ENCODE measurements at places on chromosomes 2 and 18. TPM values are rescaled to one million over a fixed set of nuclear protein-coding genes. Genes with fewer than 3 reads are reported as not detected.

SFTPB gene
- 1.9 TPM for total RNA-seq

CNTNAP5 gene
- total RNA-seq = not detected

SLC35F5 gene
- 34.5 TPM for total RNA-seq

GALR1 gene
- not detected for total RNA-seq

CHRNA1 gene
- 4.1 TPM for total RNA-seq

SERPINB13 gene
- not detected for total RNA-seq

CABLES1 gene
- total RNA-seq = 2.8 TPM

LHCGR gene
- not detected for total RNA-seq

RGPD6 gene
- 19.5 TPM for total RNA-seq

NR4A2 gene
- total RNA-seq = 57.6 TPM

HAAO gene
- total RNA-seq = 2.7 TPM

DTNA gene
- total RNA-seq = 6.6 TPM

SLC8A1 gene
- 1.9 TPM for total RNA-seq

DAPL1 gene
- total RNA-seq = not detected

IL37 gene
- not detected for total RNA-seq

MOCOS gene
- 1.4 TPM for total RNA-seq

TSGA10 gene
- 0.72 TPM for total RNA-seq

ASTL gene
- 0.24 TPM for total RNA-seq

FAM117B gene
- 2.6 TPM for total RNA-seq

SLC39A6 gene
- total RNA-seq = 33.1 TPM

HOXD8 gene
- not detected for total RNA-seq

ALPP gene
- total RNA-seq = not detected

Measured in epithelial cell of alveolus of lung (primary cell).